Fibroblast of upper back skin (primary cell): ENCODE measurements at places on chromosomes 6 and 20.
A peak's percentile ranks its signal among the peaks of the same experiment; 100 is the strongest.

GRCh38 chr6:8063761-8064637 lies at the start of gene BLOC1S5:
TSS of gene BLOC1S5 (minus strand) at chr6:8064389. CDS start at chr6:8064376, 13 bp downstream.
- DNase-seq: peak; percentile 98

- DNase-seq: no peak
Observed at GRCh38 chr6:122567034-122567433, 43.2 kb upstream of the PKIB start.

DNA sequence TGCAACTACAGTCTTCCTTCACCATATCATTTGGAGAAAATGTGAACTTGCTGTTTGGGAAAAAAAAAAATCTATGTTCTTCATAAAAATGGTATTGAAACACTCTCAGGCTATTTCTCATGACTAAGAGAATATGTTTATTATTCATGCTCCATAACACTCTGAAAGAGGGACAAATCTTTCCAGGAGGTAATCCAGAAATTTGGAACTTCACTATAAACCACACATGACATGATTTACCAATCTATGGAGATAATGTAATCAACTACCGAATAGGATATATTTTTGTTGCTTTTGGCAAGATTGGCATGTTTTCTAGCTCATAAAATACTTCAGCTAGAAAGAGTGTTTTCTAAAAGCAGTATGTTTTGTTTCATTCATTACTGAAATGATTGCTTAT lies 56.3 kb downstream of the THEMIS start:
- DNase-seq: no peak

DNA sequence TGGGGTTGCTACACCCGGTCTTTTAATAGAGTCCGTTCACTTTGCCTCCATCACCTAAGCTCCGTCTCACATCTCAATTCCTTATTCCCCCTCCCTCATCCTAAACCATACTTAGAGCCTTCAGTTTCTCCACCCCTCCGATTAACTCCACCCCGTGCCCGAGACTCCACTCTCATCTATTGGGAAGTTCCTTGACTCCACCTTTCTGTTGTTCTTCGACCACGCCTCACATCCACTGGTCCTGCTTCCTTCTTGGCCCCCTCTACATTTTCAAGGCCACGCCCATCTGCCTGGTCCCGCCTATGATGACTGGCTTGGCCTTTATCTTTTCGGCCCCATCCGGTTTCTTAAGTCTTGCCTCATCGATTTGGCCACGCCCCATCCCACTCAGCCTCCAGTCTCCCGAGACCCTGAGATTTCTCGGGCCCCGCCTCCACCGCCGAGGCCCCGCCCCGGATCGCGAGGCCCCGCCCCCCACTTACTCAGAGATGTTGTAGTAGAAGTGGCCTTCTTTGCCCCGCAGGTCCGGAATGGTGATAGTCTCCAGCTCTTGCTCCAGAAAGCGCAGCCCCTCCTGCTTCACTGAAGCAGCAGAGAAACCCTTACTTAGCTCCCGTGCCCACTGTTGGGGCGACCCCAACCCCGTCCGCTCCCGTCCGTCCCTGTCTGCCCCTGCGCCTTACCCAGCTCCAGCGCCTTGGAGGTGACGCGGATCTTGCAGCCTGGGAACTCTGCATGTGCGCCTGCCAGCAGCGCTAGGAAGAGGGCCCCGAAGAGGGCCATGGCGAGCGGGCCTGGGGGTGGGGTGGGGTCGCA lies 1.1 kb downstream of the PLTP start:
- DNase-seq: peak; percentile 100

DNA sequence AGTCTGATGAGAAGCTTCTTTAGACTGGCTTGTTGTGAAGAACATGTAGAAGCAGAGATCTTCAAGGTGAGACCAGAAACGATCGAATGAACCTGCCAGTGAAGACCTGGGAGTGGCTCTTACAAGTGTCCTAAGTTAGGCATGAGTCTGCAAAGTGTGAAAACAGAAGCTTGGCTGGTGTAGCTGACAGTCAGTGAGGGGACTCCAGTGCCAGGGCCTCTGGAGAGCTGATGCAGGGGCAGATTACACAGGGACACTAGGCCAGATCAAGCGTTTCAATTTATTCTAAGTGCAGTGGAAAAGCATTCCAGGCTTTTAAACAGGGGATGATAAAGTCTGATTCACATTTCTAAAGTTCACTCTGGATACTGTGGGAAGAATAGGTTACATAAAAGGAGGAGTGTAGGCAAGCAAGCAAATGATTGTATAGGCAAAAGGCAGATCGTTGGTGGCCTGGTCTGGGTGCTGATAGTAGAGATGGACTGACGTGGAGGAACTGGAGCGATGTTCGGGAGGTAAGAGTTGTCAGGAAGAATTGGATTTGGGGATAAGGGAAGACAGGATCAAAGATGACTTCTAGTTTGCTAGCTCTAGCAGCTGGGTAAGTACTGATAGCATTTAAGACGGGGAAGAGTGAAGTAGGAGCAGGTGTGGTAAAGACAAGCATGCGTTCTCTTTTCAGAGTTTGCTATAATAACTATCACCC lies 133.5 kb downstream of the MAN1A1 start:
- no peak for DNase-seq

GRCh38 chr6:12343440-12344162 lies 53.4 kb downstream of the EDN1 start:
- DNase-seq: peak; percentile 52

GRCh38 chr20:43379239-43379917 lies 78.3 kb upstream of the SRSF6 start:
- DNase-seq: peak; percentile 96
